ENCODE measurements at places on chromosomes 4 and X. TPM values are rescaled to one million over a fixed set of nuclear protein-coding genes. Genes with fewer than 3 reads are reported as not detected.

- H3K4me3 ChIP-seq = no peak overlapping the region
- H3K27ac ChIP-seq = no peak overlapping the region
- H3K27me3 ChIP-seq = no peaks in the 10 kb centered on the region
These were observed 195.2 kb upstream of the EPHA5 start for GRCh38 chr4:65865489-65865888.

DNA sequence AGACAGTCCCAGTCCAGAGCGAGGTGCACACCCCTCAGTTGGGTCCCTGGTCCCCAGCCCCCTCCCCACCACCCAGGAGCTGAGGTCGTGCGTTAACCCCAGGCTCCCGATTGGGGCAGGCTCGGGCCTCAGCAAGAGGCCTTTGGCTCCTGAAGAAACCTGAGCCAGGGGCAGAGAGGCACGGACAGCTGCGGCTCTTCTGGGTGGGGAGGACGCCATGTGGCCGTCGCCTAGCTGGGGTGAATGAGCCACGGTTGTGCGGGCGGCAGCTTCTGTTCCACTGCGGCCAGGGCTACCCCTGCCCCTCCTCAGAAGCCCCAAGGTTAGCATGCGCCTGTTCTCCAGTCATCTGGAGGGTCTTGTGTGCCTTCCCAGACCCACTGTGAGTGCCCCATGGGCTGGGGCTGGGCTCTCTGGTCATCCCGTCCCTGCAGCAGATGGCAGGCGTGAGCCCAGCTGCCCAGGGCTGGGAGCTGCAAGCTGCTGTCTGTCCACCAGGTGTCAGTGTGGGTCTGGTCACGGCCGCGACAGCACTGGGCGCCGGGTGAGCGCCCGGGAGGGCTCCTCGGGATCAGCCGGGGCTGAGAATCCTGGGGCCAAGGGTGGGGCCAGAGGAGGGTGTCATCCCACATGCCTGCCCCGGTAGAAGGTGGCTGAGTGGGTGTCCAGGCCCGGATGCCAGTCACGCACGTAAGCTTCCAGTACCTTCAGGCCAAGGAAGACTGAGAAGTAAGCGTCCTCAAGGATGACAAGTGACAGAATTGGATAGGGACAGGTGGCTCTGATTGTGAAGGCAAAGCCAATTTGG is 21.9 kb downstream of the ATP2B3 start:
- no peaks in the 10 kb centered on the region for H3K27me3 ChIP-seq
- H3K4me1 ChIP-seq = no peaks in the 10 kb centered on the region
- no peaks in the 10 kb centered on the region for H3K36me3 ChIP-seq
- H3K4me3 ChIP-seq = no peak overlapping the region
- H3K27ac ChIP-seq = no peak overlapping the region

- no peaks in the 10 kb centered on the region for H3K36me3 ChIP-seq
- H3K27me3 ChIP-seq = no peaks in the 10 kb centered on the region
- H3K27ac ChIP-seq = no peak overlapping the region
- H3K4me3 ChIP-seq = no peak overlapping the region
These were observed 381.7 kb upstream of the FGF13 start for GRCh38 chrX:139093201-139093600.

GRCh38 chrX:104284507-104284906 is 29.8 kb upstream of the ESX1 start:
- no peaks in the 10 kb centered on the region for H3K36me3 ChIP-seq
- H3K27me3 ChIP-seq = no peaks in the 10 kb centered on the region
- no peak overlapping the region for H3K27ac ChIP-seq
- no peak overlapping the region for H3K4me3 ChIP-seq

EXOC1L gene
- not detected for total RNA-seq

UGT8 gene
- 0.08 TPM for total RNA-seq

GRCh38 chr4:14943749-14944148 is 58.5 kb upstream of the CPEB2 start:
- H3K4me1 ChIP-seq = no peaks in the 10 kb centered on the region
- no peak overlapping the region for H3K27ac ChIP-seq

DNA sequence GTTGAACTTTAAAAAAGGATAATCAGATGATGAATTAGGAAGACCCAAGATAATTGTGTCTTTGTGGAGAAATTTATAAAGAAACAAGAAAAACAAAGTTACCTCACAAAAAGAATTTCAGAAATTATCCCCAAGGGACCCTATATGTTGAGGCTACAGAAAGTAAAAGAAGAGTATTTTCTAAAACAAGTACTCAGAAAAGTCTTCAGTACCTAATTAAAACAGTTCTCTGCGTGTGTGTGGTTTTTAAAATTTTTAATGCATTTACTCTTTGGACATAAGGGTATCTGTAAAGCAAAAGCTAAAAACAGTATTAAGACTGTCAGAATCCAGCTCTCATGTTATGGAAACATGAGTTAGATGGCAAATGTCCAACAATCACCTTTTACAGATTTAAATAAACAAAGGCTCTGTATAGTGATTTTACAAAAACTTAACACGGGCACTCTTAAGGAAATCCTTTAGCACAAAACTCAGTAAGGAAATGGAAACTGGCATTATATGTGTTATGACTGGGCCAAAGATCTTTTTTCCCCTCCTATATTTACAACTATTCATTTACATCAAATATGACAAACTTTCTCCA is 187.5 kb downstream of the NSUN7 start:
- H3K4me1 ChIP-seq = peaks cover 23% of the 10 kb centered on the region
- H3K27me3 ChIP-seq = no peaks in the 10 kb centered on the region
- H3K36me3 ChIP-seq = no peaks in the 10 kb centered on the region
- no peak overlapping the region for H3K4me3 ChIP-seq
- H3K27ac ChIP-seq = no peak overlapping the region
- no peak for DNase-seq
